Activated T-helper 1 cell treated with anti-CD3 and anti-CD28 coated beads, Interleukin-12 subunit alpha, Interleukin-12 subunit beta, Interleukin-2, Interleukin-4 antibody, amounts not matched to agents 30 ng/mL and 10 ng/mL and 1 ng/mL, durations not matched to agents 14 hours and 24 hours and 36 hours (primary cell): ENCODE measurements at places on chromosomes 12 and 14. TPM values are rescaled to one million over a fixed set of nuclear protein-coding genes. Genes with fewer than 3 reads are reported as not detected.

DNA sequence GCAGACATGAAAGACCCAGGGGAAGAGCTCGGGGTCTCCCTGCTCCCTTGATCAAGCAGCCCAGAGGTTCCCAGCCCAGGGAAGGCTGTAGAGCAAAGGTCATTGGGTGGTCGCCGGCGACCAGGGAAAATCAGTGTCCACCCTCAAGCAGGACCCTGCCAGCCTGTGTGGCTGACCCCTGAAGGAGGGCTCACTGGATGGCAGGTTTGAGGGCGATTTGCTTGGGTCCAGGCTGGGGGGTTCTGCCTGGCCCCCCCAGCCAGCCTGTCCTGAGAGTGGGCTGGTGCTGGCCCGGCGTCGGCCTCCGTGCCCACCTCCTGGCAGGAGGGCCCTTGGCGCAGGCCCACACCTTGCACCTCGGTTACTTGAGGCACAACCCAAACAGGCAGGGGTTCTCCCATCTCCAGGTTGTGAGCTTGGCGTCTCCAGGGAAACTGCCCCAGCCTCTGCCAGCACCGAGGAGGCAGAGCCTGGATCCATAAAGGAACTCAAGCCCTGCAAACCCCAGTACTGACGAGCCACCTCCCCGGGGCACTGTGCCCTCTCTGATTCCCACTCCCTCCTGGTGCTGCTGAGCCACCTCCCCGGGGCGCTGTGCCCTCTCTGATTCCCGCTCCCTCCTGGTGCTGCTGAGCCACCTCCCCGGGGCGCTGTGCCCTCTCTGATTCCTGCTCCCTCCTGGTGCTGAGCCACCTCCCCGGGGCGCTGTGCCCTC, 329.0 kb upstream of the SFSWAP start:
- H3K27me3 ChIP-seq: no peaks in the 10 kb centered on the region
- H3K27ac ChIP-seq: no peak overlapping the region
- H3K36me3 ChIP-seq: no peaks in the 10 kb centered on the region

DNA sequence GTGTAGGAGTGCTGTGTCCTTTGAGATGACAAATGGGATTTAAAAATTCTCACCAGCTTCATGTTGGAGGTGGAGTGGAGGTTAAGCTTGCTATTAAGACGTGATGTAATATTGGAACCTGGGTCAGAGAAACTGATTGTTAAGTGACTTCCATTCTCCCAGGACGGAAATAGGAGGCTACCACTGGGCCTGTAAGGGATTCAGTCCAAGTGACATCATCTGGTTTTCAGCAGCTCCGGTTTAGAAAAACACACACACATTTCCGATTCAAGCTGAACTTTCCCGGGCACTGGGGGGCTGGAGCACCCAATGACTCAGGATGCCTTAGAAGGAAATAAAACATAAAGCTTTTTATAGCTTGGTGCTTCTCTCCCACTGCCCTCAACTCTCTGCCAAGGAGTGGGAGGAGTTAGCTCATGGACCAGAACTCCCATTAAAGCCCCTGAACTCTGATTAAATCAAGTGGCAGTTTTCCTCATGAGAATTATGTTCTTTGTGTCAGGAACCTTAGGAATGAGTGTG, 12.4 kb downstream of the CALM1 start:
- DNase-seq: no peak
- H3K27me3 ChIP-seq: peaks cover 3% of the 10 kb centered on the region
- H3K4me1 ChIP-seq: peaks cover 29% of the 10 kb centered on the region
- H3K36me3 ChIP-seq: peaks cover 25% of the 10 kb centered on the region

DNA sequence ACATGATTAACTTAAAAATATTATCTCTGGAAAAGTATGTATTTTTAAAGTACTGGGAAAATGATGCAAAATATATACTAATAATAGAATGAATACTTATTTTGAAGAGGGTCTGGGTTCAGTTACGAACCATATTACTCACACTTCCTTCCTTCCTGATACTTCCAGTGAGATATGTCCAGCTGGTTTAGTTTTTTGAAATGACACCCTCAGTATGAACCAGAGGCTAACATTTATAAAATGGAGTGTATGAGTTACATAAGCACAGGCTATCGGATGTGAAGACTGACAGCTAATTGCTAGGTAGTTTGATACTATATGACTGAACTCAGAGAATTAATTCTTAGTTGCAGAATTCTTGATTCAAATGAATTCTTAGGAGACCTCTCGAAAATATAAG, 122.9 kb downstream of the OTOGL start:
- no peaks in the 10 kb centered on the region for H3K4me1 ChIP-seq
- H3K4me3 ChIP-seq: no peak overlapping the region
- no peak for DNase-seq
- H3K27ac ChIP-seq: no peak overlapping the region
- no peaks in the 10 kb centered on the region for H3K36me3 ChIP-seq
- peaks cover 3% of the 10 kb centered on the region for H3K27me3 ChIP-seq

DNA sequence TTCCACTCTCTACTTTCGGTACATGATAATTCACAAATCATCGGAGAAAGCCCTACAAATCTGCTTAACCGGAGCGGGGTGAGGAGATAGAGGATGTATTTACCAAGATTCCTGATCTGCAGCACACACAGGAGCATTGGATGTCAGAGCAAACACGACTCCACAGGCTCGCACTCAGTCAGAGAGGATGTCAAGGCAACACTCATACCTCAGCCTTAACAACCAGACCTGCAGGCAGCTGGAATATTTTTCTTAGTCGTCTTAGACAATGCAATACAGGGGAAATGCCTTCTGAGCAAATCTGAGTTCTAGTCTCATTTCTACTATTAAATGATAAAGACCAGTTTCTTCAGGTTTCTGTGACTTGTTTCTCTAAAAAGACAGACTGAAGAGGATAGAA, 159.3 kb upstream of the CPNE8 start:
- H3K4me1 ChIP-seq: no peaks in the 10 kb centered on the region
- no peaks in the 10 kb centered on the region for H3K36me3 ChIP-seq

- no peak for DNase-seq
- no peak overlapping the region for H3K4me3 ChIP-seq
- peaks cover 6% of the 10 kb centered on the region for H3K27me3 ChIP-seq
- H3K27ac ChIP-seq: no peak overlapping the region
- no peaks in the 10 kb centered on the region for H3K36me3 ChIP-seq
Measured at GRCh38 chr14:69317102-69317755, 57.3 kb downstream of the GALNT16 start.

GRCh38 chr12:27521066-27521465, 2.9 kb upstream of the PPFIBP1 start:
- peaks cover 45% of the 10 kb centered on the region for H3K4me1 ChIP-seq
- peaks cover 5% of the 10 kb centered on the region for H3K36me3 ChIP-seq
- H3K4me3 ChIP-seq: peak overlapping the region; percentile 20
- peak overlapping the region; percentile 27 for H3K27ac ChIP-seq

GRCh38 chr14:91360490-91361232, 57.0 kb downstream of the CCDC88C start:
- no peaks in the 10 kb centered on the region for H3K27me3 ChIP-seq
- no peak overlapping the region for H3K4me3 ChIP-seq
- no peak for DNase-seq
- H3K27ac ChIP-seq: peak overlapping the region; percentile 34
- H3K4me1 ChIP-seq: peaks cover 63% of the 10 kb centered on the region

- H3K4me1 ChIP-seq: no peaks in the 10 kb centered on the region
- no peak overlapping the region for H3K27ac ChIP-seq
- no peaks in the 10 kb centered on the region for H3K27me3 ChIP-seq
- DNase-seq: no peak
- no peak overlapping the region for H3K4me3 ChIP-seq
Measured at GRCh38 chr14:99452968-99453367, 27.7 kb downstream of the SETD3 start.

DNA sequence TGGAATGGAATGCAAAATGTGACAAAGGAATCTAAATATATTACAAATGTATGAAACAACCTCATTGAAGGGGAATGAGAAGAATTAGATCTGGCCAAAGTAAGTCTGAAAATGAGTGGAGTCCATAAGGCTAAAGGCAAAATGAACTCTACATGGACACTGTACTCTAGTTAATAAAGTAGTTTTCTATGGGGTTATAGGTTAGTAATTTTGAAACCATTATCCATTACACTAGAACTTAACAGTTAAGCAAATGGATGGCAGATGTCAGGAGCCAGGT, 222.1 kb downstream of the NUAK1 start:
- H3K27me3 ChIP-seq: peaks cover 2% of the 10 kb centered on the region
- H3K36me3 ChIP-seq: no peaks in the 10 kb centered on the region
- no peaks in the 10 kb centered on the region for H3K4me1 ChIP-seq
- no peak for DNase-seq
- H3K4me3 ChIP-seq: no peak overlapping the region

DNA sequence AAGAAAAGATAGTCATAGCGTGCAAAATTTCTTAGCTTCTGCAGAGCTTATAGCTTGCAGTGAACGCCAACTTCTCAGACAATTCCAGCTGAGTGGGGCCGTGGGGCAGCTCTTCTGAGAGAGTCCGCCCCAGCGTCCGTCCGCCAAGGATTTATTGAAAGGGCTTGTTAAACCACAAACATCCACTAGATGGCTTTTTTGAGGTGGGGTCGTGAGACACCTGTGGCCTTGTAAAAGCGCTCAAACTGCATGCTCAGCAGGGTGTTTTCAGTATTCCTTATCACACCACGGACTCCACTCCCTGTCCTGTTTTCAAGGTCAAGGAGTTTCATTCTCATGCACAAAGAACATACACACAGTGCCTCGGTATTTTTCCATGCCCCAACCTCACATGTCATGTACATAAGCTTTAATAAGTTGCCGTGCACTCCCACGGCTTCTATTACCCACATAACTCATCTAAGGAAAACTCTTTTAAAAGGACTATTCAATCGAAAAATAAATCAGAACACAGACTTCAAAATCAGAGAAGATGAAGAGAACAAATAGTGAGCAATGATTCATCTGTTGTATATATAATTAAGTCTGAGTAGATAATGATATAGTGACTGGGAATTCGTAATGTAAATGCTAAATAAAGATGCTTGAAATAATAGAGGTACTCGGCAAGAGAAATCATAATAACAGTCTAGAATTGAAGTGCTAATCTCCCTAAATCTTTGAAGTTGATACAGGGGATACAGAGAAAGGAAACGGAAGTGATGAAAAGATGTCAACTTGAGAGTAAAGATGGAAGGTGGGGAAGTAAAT, 46.7 kb downstream of the WBP11 start:
- no peak overlapping the region for H3K4me3 ChIP-seq
- H3K4me1 ChIP-seq: no peaks in the 10 kb centered on the region
- H3K27me3 ChIP-seq: peaks cover 5% of the 10 kb centered on the region
- H3K27ac ChIP-seq: no peak overlapping the region

- H3K4me3 ChIP-seq: no peak overlapping the region
- H3K27me3 ChIP-seq: no peaks in the 10 kb centered on the region
Measured at GRCh38 chr12:12372946-12373722, 16.3 kb downstream of the BORCS5 start.

GRCh38 chr12:18363321-18363720, 102.0 kb downstream of the PIK3C2G start:
- no peak overlapping the region for H3K4me3 ChIP-seq
- no peaks in the 10 kb centered on the region for H3K36me3 ChIP-seq
- no peaks in the 10 kb centered on the region for H3K4me1 ChIP-seq
- H3K27ac ChIP-seq: no peak overlapping the region

GRCh38 chr14:90756755-90757345, 59.4 kb downstream of the TTC7B start:
- no peak overlapping the region for H3K27ac ChIP-seq
- H3K4me3 ChIP-seq: peak overlapping the region; percentile 44
- peaks cover 20% of the 10 kb centered on the region for H3K27me3 ChIP-seq
- H3K4me1 ChIP-seq: peaks cover 6% of the 10 kb centered on the region
- no peaks in the 10 kb centered on the region for H3K36me3 ChIP-seq

- DNase-seq: no peak
- H3K4me1 ChIP-seq: no peaks in the 10 kb centered on the region
- no peaks in the 10 kb centered on the region for H3K36me3 ChIP-seq
- H3K4me3 ChIP-seq: no peak overlapping the region
Measured at GRCh38 chr14:31543969-31544799, 17.0 kb upstream of the NUBPL start.

GRCh38 chr12:80018119-80018518, 81.2 kb upstream of the OTOGL start:
- H3K4me1 ChIP-seq: no peaks in the 10 kb centered on the region
- DNase-seq: no peak

DNA sequence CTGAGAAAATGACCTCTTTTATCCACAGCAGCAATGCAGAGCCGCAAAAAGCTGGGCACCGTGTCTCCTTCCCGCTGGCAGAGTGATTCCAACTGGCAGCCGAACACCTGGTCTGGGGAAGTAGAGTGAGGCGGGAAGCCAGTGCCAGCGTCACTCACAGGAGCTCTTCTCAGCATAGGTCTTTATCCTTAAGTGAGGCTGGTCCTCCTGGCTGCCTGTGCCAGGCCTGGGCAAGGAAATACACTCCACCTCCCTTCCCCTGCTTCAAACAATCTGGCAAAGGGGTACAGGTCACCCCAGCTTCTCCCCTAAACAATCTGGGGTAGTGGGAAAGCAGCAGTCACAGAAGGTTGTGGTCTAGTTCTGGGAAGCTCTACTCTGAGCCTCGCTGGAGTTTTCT, 4.8 kb downstream of the ARHGAP9 start:
- H3K36me3 ChIP-seq: peaks cover 47% of the 10 kb centered on the region
- no peak for DNase-seq
- H3K27me3 ChIP-seq: no peaks in the 10 kb centered on the region
- H3K27ac ChIP-seq: peak overlapping the region; percentile 59

DNA sequence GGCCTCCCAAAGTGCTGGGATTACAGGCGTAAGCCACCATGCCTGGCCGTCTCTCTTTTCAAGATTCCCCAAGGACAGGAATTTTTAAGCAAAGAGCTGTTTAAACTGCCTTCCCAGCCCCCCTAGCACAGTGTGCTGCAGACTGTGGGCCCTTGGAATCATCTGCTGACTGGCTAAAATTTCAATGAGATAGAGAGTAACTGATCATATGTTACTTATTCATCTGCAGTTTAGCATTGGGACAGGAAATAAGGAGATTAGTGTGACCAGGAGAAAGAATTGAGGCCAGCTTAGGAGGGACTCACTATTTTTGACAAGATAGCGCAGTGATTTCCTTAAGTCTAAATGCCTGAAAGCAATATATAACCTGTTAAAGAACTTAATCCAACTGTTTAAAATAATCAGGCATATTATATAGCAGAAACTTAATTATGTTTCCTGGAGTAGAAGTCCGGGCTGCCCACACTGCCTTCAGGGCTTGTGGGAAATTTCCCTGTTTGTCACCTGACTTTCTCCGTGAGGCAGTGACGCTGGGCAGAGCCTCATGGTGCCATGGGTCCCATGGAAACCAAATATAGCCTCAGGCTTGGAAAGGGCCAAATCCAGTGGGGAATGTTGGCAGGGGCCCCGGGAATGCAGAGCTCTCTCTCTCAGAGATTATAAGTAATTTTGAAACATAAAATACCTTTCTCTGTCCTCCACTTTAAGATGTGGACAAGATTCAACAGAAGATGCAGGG, 22.8 kb upstream of the CEBPE start:
- H3K27ac ChIP-seq: no peak overlapping the region
- H3K27me3 ChIP-seq: peaks cover 14% of the 10 kb centered on the region
- no peaks in the 10 kb centered on the region for H3K36me3 ChIP-seq

- H3K36me3 ChIP-seq: no peaks in the 10 kb centered on the region
- peaks cover 10% of the 10 kb centered on the region for H3K4me1 ChIP-seq
- H3K4me3 ChIP-seq: no peak overlapping the region
- DNase-seq: no peak
- H3K27ac ChIP-seq: no peak overlapping the region
Measured at GRCh38 chr12:24928131-24928530, 20.8 kb downstream of the BCAT1 start.

MYF6 gene
- not detected in 2 replicates for total RNA-seq

KRT7 gene
- total RNA-seq: 15.5 and 21.2 TPM in 2 replicates

WIF1 gene
- total RNA-seq: not detected in 2 replicates

DCAF5 gene
- total RNA-seq: 29.7 and 32.0 TPM in 2 replicates

MYBPC1 gene
- total RNA-seq: not detected in 2 replicates

PLCZ1 gene
- total RNA-seq: not detected in 2 replicates

FSCB gene
- total RNA-seq: not detected in 2 replicates

HIF1A gene
- 241 and 247 TPM in 2 replicates for total RNA-seq

TCTN2 gene
- 2.8 and 3.0 TPM in 2 replicates for total RNA-seq

GUCY2C gene
- total RNA-seq: not detected in 2 replicates

CLEC4E gene
- total RNA-seq: not detected in 2 replicates

BIN2 gene
- 40.9 and 43.3 TPM in 2 replicates for total RNA-seq

DDX54 gene
- total RNA-seq: 121 and 133 TPM in 2 replicates

MORN3 gene
- 0.41 and 0.61 TPM in 2 replicates for total RNA-seq

ADIPOR2 gene
- total RNA-seq: 69.4 and 75.2 TPM in 2 replicates

EML5 gene
- 1.5 and 1.7 TPM in 2 replicates for total RNA-seq
